GF-D8 (cell line): ENCODE measurements at places on chromosomes 2 and 18.
A peak's percentile ranks its signal among the peaks of the same experiment; 100 is the strongest.

GRCh38 chr2:96556441-96557330, 20.1 kb downstream of the ARID5A start:
- DNase-seq, result no peak

- DNase-seq, result no peak
Measured at GRCh38 chr2:96532641-96533291, 3.8 kb upstream of the ARID5A start.

DNA sequence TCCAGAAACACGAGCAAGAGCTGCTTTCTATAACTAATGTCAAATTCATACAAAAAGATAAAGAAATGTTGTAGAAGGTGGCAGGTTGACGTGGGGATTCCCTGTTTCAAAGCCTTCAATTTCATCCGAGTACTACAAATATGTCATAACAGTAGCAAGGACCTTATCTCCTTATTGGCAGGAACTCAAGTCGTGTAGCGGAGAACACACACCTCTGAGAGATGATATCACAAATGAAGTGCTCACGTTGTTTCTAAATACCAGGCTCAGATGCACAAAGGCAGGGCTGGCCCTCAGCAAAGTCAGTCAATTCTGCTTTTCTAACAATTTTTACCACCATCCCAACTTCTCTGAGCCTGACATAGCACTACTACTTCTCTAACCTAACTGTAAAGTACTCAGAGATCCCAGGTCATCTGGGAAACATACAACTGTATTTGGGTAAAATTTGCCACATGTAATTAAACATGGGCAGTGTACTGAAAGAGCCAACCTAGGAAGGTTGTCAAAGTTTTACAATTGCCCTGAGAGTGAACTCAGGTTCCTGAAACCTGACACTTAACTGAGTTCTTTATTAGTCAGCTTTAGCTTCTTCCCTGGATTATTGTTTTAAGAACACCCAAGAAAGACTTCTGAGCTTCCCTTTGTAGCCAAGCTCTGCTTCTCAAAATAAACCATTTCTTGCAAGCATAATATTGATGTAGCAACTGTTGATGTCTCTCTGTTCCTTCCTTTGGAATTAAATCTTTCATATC, 813.7 kb upstream of the ACVR2A start:
- DNase-seq, result no peak

GRCh38 chr2:5370158-5370557, 322.0 kb upstream of the SOX11 start:
- no peak for DNase-seq

GRCh38 chr2:53167227-53167626, 600.4 kb upstream of the CHAC2 start:
- DNase-seq, result no peak

GRCh38 chr2:133077269-133077822, 407.3 kb upstream of the LYPD1 start:
- DNase-seq, result no peak

GRCh38 chr2:232263295-232263694, 115.3 kb upstream of the ALPP start:
- no peak for DNase-seq

- DNase-seq, result no peak
Measured at GRCh38 chr2:25373269-25373981, 31.7 kb upstream of the DNMT3A start.

DNA sequence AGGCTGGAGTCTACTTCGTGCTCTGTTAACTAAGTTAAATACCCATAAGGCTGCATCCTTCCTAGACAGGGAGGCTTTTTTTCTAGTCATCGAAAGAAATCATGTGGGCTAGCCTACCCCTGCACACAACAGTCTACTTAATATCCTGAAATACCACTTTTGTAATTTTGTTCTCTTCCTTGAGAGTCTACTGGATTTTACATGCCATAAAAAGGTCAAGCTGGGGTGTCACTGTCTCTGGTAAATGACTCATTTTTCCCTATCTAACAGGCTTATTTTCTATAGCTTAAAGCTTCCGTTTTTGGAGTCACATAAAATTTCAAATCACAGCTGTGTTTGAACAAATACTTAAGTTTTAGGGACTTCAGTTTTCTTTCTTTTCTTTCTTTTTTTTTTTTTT, 10.7 kb upstream of the STAM2 start:
- DNase-seq, result no peak

- DNase-seq, result no peak
Measured at GRCh38 chr2:33365264-33365970, 111.0 kb upstream of the RASGRP3 start.

DNA sequence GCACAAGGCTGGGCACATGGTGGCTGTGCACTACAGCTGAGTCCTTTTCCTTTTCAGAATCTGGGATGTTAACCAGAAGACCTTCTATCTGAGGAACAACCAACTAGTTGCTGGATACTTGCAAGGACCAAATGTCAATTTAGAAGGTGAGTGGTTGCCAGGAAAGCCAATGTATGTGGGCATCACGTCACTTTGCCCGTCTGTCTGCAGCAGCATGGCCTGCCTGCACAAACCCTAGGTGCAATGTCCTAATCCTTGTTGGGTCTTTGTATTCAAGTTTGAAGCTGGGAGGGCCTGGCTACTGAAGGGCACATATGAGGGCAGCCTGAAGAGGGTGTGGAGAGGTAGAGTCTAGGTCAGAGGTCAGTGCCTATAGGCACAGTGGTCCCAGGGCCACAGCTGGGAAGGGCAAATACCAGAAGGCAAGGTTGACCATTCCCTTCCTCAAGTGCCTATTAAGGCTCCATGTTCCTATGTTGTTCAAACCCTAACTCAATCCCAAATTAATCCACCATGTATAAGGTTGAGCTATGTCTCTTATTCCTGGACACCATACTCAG, 2.2 kb downstream of the IL1RN start:
- no peak for DNase-seq

DNA sequence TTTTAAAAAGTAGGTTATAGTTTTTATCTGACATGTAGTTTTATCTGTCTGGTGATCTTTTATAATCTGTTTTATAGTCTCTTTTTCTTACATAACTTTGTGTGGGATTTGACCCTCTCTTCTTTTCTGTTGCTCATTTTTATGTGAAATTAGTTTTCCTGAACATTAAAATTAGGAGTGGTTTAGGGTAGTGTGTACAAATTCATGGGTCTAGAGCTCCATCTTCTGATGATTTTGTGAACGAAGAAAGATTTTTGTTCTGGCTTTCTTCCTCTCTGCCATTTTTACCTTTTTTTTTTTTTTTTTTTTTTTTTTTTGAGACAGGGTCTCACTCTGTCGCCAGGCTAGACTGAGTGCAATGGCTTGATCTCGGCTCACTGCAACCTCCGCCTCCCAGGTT, 46.6 kb downstream of the SLC30A6 start:
- DNase-seq, result no peak

- DNase-seq, result no peak
Measured at GRCh38 chr2:43302961-43303494, 76.6 kb upstream of the ZFP36L2 start.

- DNase-seq, result no peak
Measured at GRCh38 chr2:5474716-5475115, 217.5 kb upstream of the SOX11 start.

- DNase-seq, result no peak
Measured at GRCh38 chr2:11118761-11119160, 36.5 kb upstream of the SLC66A3 start.

- DNase-seq, result peak; percentile 70
Measured at GRCh38 chr18:21803495-21803894, 62.9 kb downstream of the MIB1 start.

- no peak for DNase-seq
Measured at GRCh38 chr2:134002391-134002790, 251.5 kb upstream of the MGAT5 start.

- no peak for DNase-seq
Measured at GRCh38 chr18:49926106-49926745, 112.9 kb upstream of the ACAA2 start.

DNA sequence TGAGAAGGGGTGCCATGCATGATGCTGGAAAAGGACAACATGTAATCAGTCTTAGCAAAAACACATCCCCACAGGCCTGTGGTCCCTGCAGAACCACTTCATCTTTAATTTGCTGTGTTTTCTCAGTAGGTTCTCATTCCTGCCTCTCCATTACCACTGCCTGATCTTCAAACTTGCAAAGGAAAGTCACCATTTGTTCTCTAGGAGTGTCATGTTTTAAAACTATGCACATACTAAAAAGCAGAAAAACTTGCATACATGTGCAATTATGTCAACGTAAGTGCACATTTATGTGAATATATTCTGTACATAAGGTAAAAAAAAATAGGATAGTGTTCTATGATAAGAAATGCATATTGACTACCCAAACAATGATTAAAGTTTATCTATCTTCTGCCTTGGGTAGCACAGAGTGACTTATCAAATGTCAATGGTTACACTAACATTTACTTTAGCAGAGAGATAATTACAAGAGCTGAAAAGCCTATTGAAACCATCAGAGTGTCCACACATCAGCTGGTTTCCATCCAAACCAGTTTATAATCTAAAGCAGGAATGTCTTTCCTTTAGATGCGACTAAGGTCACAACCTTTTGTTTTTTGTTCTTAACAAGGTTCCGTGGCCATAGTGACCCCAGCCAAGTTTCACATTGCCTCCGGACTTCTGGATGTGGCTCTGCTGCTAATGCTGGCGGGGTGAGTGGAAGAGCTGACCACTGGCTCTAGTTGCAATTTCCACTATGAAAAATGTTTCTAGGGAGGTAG, 58.7 kb upstream of the RMDN2 start:
- DNase-seq, result no peak

- no peak for DNase-seq
Measured at GRCh38 chr18:45378933-45379332, 236.3 kb upstream of the SLC14A2 start.

GRCh38 chr2:11774600-11774999, 28.2 kb downstream of the LPIN1 start:
- no peak for DNase-seq

- no peak for DNase-seq
Measured at GRCh38 chr2:169573974-169574299, 272 bp upstream of the FASTKD1 start.

GRCh38 chr18:57533006-57533867, 53.3 kb downstream of the FECH start:
- DNase-seq, result no peak

- DNase-seq, result no peak
Measured at GRCh38 chr2:219028141-219028540, 13.2 kb downstream of the CFAP65 start.

GRCh38 chr2:1766851-1767811, 22.8 kb upstream of the PXDN start:
- DNase-seq, result no peak

- no peak for DNase-seq
Measured at GRCh38 chr2:3223080-3223923, 154.3 kb downstream of the EIPR1 start.

GRCh38 chr2:12430407-12431133, 286.2 kb upstream of the TRIB2 start:
- no peak for DNase-seq
